ENCODE measurements at places on chromosomes 2 and 18.

- no peak for DNase-seq
These were observed 61.9 kb upstream of the ALPP start for GRCh38 chr2:232316461-232317330.

DNA sequence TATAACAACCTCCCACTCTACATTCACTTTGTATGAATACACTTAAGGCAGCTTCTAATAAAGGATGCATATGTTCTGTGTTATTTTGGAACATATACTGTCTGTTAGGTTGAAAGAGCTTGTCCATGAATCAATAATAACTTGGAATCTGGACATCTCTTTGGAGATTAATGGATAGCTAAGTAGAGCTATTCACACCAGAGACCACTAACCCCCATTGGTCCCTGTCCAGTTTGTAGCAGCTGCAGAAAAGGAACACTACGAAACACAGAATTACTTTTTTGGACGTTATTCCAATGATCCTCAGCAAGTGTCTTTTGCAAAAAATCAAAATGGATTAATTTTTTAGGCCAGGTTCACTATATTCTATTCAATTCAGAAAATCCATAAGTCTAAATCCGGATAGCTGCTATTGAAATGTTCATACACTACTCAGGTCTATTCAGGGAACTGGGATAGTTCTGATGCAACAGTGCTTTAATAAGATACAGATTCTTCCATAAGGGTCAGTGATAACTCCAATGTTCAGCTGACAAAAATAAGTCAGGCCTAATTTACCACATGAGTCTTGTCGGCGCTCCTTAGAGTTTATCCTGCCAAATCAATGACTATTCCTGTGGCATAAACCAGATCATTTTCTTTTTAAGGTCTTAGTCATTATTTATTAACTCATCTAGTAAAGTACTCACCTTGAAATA, 44.2 kb downstream of the NRXN1 start:
- no peak for DNase-seq

DNA sequence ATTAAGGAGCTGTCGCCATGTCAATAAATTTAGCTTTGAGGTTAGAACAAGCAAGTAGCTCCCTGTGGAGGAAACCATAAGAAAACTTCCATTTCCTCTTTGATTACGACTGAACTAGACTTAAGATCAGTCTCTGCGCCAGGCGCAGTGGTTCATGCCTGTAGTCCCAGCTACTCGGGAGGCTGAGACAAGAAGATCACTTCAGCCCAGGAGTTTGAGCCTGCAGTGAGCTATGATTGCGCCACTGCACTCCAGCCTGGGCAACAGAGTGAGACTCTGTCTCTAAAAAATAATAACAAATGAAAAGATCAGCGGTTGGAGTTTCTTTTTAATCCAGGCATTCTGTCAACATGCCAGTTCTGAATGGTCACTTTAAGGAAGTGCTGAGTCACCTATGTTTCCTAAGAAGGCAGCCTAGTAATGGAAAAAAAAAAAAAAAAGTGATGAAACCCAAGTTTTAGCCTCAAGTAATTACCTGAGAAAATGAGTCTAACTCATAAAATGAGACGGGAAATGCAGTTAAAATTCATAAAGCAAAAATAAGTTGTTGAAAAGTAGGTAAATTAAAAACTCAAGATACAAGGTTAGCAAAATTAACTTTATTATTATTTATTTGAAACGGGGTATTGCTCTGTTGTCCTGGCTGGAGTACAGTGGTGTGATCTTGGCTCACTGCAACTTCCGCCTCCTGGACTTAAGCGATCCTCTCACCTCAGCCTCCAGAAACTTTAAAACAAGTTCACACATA, 10.2 kb downstream of the C18orf32 start:
- DNase-seq: no peak

- no peak for DNase-seq
These were observed 11.2 kb upstream of the NABP1 start for GRCh38 chr2:191666732-191667131.

DNA sequence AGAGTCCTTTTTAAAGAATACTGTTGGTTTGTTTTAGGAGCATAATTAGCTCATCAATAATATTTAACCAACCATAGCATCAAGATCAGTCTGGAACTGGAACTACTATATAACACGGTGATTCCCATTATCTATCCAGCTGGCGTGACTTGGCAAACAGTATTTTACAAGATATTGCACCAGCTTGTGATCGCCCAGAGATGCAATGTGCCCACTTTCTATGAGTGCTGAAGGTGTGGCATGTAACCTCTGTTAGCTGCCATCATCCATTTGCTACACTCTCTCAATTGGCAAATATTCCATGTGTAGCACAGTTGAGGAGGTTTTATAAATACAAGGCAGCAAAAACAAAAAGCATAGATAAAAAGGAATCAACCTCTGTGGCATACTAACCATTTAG, 64.9 kb downstream of the FIGN start:
- no peak for DNase-seq

- DNase-seq: no peak
These were observed 10.1 kb downstream of the KIF3C start for GRCh38 chr2:25972049-25972823.

DNA sequence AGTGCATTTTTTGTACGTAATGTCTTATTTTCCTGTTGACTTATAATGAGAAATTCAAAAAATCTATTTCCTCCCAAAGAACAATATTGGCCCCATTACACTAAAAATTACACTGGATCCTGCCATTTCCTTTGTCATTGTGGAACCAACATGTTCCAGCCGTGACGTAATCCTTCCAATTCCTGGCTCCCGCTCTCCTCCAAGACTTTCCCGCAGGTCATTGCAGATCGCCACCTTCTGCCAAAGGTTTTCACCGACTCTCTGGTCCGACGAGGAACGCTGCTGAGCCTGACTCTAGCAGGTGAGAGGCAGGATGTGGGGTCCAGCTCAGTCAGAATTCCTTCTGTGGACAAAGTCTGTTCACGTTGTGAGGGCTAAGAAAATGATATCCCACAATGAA, 38.0 kb downstream of the PTGR3 start:
- no peak for DNase-seq

DNA sequence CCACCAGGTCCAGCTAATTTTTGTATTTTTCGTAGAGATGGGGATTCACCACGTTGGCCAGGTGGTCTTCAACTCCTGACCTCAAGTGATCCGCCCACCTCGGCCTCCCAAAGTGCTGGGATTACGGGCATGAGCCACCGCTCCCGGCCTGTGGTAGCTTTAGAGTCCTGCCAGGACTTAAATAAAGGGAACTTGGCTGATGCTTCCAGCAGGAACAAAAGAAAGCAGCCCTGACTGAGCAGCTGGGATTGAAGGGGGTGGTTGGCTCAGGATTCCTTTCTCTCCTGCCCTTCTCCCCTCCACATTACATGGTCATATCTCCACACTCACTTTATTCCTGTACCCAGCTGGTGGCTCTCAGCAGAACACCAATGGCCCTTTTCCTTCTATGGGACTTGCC, 20.0 kb downstream of the EFHD1 start:
- no peak for DNase-seq

Data from NCI-H187 (cell line).